ENCODE measurements at places on chromosomes 6 and 20.
A peak's percentile ranks its signal among the peaks of the same experiment; 100 is the strongest.

GRCh38 chr6:39075807-39076622, 27.4 kb downstream of the GLP1R start:
- no peak for DNase-seq

DNA sequence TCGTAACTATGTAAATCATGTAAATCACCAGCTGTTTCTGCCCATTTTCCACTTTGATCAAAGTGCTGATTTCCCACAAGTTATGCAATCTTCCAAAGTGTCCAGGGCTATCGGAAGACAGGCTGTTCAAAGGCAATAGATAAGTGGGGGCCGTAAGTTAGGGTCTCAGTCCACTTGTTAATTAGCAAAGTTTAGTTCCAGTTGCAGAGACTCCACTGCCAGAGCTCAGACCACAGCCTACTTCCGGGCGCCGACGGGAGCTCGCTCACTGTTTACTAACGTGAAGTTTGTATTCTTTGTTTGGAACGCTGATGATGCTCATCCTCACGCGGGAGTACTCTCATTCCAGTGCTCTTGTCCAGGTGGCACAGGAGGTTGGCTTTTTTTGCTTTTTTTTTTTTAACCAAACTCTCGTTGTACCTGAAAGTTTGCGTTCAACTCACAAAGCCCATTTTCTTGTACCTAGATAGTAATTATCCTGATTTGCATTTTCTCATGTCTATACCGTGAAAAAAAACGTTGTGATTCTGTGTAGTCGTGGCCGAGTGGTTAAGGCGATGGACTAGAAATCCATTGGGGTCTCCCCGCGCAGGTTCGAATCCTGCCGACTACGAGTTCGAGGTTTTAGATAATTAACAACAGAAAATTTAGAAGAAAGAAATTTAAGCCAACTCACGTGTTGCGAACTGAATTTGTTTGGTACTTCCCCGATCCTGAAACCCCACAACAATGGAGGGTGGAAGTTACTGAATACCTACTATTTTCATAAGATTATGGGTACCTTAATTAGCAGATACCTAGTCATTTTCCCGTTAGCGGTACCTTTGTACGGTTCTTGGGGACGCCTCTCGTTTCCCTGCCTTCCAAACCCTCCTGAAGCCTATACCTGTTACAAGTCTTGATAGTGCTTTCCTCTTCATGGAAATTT, 29.9 kb upstream of the ZNF184 start:
- DNase-seq: no peak

DNA sequence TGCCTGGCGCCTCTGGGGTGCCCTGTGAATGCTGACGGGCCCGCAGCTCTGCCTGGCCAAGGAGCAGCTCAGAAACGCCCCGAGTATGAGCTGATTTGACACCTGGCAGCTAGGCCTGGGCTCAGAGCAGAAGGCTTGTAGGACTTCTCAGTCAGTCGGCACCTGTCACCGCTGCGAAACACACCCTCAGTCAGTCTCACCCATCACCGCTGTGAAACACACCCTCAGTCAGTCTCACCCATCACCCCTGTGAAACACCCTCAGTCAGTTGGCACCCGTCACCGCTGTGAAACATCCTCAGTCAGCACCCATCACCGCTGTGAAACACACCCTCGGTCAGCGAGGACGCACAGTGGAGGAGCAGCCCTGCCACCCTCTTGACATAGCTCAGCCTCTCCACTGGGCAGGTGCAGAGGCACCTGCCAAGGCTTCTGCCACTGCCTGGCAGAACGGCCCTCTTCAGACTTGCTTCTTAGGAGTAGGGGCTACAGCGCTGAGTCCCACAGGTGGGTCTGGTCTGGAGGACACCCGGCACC, 109.0 kb downstream of the PSMB1 start:
- DNase-seq: no peak

DNA sequence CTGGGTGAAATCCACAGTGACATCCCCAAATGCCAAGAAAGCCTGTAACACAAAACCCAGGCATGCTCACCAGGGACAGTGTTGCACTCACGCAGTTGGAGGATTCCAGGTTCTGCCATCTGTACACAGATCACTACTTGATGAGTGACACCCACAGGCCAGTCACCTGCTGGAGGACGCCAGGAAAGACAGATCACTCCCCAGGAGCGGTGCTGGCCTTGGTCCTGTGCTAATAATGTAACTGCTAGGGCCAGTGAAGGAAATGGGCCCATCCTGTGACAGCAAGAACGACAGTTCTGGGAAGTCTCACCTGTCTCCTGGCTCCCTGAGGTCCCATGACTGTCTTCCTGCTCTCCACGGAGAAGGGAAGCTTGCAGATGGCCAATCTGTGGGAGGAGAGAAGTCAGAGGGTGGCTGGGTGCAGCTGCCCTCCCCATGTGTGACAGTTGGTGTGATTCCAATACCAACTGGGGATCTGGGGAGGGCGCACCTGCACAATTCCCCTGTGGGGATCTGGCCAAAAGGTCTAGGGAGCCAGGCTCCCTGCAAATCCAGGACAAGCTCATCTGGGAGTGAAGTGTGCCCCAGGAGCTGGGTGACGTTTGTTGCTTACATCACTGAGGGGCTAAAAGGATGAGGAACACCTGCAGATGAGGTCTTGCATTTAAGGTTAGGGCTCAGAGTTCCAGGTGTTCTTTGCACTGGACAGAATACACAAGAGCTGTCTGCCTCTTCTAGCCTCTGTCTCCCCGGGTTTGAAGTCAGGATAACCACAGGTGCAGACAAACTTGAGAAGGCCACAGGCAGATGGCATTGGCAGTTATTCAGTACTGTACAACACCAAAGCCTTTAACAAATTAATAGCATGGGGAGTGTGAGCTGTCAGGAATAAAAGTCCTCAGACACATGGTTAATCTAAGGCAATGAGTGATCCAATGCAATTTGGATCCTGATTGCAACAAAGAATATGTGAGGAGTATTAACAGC, 10.3 kb downstream of the ZNF337 start:
- no peak for DNase-seq

- no peak for DNase-seq
These were observed 2.8 kb downstream of the HLA-G start for GRCh38 chr6:29830409-29830808.

- DNase-seq: no peak
These were observed 9.3 kb upstream of the TXNDC5 start for GRCh38 chr6:7919871-7920270.

DNA sequence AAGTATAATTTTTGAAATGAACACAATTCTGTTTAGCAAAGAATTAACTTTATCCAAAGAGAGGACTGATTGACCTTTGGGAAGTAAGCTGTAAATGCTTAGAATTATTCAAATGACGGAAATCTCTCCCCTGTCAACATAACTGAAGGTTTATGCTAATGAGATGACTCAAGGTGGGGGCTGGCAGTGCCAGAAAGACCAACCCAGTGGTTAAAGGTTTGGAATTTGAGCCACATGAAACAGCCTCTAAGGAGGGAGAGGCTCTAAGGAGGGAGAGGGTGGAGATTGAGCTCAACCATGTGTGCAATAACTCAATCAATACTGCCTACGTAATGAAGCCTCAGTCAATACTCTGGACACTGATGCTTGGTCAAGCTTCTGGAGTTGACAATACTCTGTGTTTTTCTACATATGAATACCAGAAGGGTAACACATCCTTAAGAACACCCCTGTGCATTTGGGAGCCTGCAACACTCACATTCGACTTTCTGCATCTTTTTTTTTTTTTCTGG, 123.4 kb upstream of the TENT5A start:
- DNase-seq: no peak

- no peak for DNase-seq
These were observed 4.2 kb upstream of the NCR3 start for GRCh38 chr6:31597006-31597405.

DNA sequence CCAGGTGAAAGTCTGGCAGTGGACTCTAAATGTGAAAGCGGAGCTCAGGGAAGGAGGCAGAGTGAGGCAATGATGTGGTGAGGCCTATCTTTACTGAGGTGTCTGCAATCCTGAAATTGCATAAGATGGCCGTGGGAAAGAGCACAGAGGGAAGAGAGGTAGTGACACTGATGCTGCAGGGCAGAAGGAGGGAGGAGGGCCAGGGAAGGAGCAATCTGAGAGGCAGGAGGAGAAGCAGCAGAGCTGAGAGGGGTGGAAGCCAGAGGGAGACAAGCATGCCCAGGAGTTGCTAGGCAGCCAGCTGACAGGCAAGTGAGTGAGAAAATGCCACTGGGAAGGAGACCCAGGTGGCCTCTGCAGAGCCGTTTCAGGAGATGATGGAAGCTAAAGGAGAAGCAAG, 97.4 kb upstream of the CNR1 start:
- no peak for DNase-seq

- DNase-seq: no peak
These were observed 35.8 kb upstream of the BCAS1 start for GRCh38 chr20:54106162-54106561.

DNA sequence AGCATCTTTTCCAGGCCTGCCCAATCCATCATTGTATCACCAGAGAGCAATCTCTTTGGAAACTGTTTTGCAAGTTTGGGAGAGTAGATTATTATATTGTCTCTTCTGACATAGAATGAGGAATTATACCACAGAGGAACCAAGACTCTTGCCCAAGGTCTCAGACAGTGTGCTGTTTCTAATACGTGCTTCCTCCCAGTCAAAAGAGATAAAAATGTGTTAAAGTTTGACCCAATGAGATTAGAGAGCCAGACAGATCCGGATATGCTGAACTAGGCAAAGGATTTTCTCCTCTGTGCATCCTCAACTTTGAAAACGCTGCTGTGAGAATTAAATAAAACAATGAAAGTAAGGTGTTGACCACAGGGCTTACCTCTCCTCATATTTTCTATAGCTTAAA, 18.6 kb upstream of the NT5E start:
- no peak for DNase-seq

DNA sequence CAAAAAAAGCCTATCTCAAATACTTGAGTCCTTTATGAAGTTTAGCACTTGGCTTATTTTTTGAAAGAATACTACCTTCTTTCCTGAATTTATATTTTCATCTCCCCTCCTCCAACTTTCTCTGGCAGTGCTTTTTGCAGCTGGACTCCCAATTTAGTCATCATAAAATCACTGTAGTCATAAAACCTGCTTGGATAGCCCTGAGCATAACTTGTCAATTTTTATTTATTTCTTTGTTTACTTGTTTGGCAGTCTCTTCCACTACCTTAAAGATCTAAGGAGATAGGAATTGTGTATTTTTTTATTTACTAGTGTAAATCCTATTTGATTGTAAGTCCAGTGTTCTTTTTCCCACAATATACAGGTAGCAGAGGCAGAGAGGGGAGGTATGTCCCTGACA, 11.2 kb upstream of the EDN1 start:
- no peak for DNase-seq

DNA sequence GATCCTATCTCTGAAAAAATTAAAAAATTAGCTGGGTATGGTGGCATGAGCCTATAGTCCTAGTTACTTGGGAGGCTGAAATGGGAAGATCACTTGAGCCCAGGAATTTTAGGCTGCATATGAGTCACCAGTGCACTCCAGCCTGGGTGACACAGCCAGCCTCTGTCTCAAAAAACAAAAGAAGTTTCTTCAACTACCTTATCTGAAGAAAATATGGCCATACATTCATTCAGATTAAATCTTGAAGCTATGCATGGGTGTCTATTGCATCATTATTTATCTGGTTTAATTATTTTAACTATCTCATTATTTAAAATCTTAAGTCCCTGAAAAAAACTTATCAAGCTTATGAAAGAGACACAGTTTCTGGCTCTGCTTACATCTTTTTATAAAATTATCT, 204.1 kb downstream of the SIM1 start:
- no peak for DNase-seq

DNA sequence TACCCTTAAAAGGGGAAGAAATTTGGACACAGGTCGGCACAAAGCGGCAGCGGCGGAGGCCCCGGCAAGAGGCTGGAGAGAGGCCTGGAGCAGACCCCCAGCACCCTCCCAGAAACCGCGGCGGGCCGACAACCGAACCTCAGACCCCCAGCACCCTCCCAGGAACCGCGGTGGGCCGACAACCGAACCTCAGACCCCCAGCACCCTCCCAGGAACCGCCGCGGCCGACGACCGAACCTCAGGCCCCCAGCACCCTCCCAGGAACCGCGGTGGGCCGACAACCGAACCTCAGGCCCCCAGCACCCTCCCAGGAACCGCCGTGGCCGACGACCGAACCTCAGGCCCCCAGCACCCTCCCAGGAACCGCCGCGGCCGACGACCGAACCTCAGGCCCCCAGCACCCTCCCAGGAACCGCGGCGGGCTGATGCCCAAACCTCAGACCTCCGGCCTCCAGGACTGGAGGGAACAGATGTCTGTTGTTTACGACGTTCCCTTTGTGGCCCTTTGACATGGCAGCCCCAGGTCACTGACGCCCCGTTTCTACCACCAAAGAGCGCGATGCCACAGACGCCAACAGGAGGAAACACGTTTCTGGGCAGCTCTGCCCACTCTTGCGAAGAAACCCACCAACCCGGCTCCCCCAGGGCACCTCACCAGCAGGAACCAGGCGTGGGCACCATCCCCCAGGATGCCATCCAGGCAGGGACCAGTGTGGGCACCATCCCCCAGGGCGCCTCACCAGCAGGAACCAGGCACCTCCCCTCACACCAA, 28.4 kb downstream of the ZBTB46 start:
- no peak for DNase-seq

DNA sequence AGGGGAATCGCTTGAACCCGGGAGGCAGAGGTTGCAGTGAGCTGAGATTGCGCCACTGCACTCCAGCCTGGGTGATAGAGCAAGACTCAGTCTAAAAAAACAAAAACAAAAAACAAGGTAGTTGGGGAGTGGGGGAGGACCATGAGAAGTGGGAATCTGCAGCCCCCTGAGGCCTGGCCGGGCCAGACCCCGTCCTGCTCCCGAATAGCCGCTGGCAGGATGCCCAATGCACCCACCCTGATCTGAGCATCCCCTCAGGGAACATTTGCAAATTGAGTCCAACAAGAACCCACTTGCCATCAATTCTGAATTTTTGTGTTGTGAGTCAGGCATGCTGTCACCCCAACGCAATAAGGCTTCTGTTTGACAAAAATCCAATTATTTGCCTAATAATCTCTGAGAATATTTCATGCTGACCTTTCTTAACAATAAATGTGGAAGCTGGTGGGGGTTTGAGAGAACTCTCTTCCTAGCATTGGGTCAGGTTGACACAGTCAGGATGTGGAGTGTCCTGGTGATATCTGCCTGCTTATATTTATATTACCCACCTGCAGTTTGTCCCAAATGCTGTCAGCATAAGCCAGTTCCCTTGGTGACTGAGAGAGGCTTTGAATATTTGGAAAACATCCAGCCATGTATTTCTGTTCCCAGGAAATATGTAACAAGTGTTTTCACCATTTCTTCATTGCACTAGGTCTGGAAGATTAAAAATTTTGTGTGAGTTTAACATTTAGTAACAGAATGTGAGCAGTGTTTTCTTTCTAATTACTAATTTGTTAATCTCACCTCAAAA, 28.4 kb upstream of the FRMD1 start:
- peak; percentile 28 for DNase-seq

- no peak for DNase-seq
These were observed 8.1 kb upstream of the ZC3H12D start for GRCh38 chr6:149492798-149493343.

- DNase-seq: no peak
These were observed 481.4 kb upstream of the BTBD3 start for GRCh38 chr20:11436113-11436905.

GRCh38 chr6:167981916-167982462, 15.5 kb upstream of the KIF25 start:
- no peak for DNase-seq

GRCh38 chr20:33005908-33006775, 1.4 kb upstream of the BPIFB2 start:
- DNase-seq: no peak

All from posterior cingulate gyrus (tissue), 11 donors.